ENCODE measurements at places on chromosomes 2 and 18. TPM values are rescaled to one million over a fixed set of nuclear protein-coding genes. Genes with fewer than 3 reads are reported as not detected.
A peak's percentile ranks its signal among the peaks of the same experiment; 100 is the strongest.

GRCh38 chr2:61924895-61925663 lies 19.6 kb downstream of the COMMD1 start:
- DNase-seq, result no peak

AQP12A gene
- polyA plus RNA-seq, result not detected

RAD51AP2 gene
- polyA plus RNA-seq, result not detected

CRYGD gene
- polyA plus RNA-seq, result not detected

GRCh38 chr2:161250864-161251436 lies 57.3 kb upstream of the PSMD14 start:
- peak; percentile 57 for DNase-seq

GRCh38 chr2:12841021-12841420 lies 124.3 kb downstream of the TRIB2 start:
- no peak for DNase-seq

All from CD4-positive, CD25-positive, alpha-beta regulatory T cell (primary cell).